ENCODE measurements at places on chromosomes 3 and 15.

DNA sequence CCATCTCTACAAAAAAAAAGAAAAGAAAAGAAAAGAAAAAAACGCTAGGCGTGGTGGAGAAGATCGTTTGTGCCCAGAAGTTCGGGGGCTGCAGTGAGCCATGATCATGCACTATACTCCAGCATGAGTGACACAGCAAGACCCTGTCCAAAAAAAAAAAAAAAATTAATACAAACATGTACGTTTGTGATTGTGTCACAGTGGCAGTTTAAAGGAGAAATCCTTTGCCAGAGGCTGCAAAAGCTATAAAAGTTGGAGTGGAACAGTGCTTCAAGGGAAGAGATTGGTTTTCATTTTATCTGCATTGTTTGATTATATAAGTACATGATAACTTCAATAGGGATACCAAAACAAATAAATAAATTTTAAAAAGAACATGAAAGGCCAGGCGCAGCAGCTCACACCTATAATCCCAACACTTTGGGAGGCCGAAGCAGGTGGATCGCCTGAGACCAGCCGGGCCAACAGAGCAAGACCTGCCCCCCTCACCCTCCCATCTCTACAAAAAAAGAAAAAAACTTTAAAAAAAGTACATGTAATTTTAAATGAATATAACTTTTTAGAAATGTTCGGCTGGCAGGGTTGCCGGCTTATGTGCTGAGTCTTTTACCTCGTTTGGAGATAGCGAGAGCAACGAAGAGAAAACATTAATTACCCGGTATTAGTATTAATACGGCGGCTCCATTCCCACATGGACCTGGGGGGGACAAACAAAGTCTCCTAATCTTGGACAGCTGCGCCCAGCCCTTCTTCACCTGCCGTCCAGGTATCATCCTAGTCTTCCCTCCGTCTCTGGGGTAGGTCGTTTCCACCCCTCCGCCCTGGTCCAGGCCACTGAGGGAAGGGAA is 573 bp upstream of the DIS3L start:
- no peak for DNase-seq

DNA sequence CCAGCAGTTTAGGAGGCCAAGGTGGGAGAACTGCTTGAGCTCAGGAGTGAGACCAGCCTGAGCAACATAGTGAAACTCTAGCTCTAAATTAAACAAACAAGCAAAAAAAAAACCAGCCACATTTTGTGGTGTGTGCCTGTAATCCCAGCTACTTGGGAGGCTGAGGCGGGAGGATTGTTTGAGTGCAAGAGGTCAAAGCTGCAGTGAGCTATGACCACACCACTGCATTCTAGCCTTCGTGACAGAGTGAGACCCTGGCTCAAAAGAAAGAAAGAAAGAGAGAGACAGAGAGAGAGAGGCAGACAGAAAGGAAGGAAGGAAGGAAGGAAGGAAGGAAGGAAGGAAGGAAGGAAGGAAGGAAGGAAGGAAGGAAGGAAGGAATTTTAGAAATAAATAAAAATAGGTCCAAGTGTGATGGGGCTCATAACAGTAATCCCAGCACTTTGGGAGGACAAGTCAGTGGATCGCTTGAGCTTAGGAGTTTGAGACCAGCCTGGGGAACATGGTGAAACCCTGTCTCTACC is 38.7 kb upstream of the LRIG1 start:
- no peak for DNase-seq

DNA sequence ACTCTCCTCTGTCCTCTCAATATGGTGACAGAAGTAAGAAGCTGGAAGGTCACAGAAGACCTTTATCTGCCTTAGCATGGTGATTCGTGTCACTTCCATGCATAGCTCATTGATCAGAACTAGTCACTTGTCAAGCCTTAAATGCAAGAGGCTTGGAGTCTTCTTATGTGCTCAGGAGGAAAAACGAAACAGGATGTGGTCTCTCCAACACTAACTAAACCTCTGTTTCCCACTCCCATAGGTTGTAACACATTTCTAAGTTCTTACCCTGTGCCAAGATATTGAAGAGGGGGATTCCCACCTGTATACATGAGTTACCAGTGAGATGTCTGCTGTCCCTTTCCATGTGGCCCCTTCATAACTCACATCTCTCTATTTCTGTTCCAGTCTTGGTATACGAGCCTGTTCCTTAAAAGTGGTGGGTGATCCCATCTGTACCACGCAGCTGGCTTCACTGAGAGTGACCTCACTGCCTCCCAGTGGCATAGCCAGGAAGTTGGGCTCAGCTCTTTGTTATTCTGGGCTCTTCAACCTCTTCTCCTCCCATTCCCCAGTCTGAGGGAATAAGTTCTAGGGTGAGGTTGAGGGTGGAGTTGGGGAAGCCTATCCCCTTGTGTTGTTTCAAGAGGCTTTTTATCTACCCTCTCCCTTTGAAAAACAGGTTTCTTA is 203.2 kb upstream of the PPP2R3A start:
- no peak for DNase-seq

- peak; percentile 58 for DNase-seq
Measured at GRCh38 chr15:64681424-64682024, 93.9 kb downstream of the RBPMS2 start.
